Epithelial cell of alveolus of lung (primary cell): ENCODE measurements at places on chromosomes 2 and 18. TPM values are rescaled to one million over a fixed set of nuclear protein-coding genes. Genes with fewer than 3 reads are reported as not detected.

The TAF4B gene
- total RNA-seq, result 3.0 and 4.7 TPM in 2 replicates

The RAB6C gene
- total RNA-seq, result under 0.01 TPM in 1 of 2 replicates, not detected in the other

The MYO1B gene
- total RNA-seq, result 46.2 and 72.1 TPM in 2 replicates

The ANKRD53 gene
- 1.3 and 1.4 TPM in 2 replicates for total RNA-seq

The ELOA2 gene
- total RNA-seq, result not detected in 2 replicates

The RESP18 gene
- not detected in 2 replicates for total RNA-seq

The TCF7L1 gene
- total RNA-seq, result 0.78 and 1.4 TPM in 2 replicates

The ABHD1 gene
- not detected in 2 replicates for total RNA-seq

The FBXO41 gene
- total RNA-seq, result 2.5 and 3.0 TPM in 2 replicates

The DSC3 gene
- total RNA-seq, result 1.4 and 2.5 TPM in 2 replicates

The CABYR gene
- total RNA-seq, result 0.88 and 6.9 TPM in 2 replicates

The EN1 gene
- total RNA-seq, result 0.32 and 0.39 TPM in 2 replicates

The GALNT14 gene
- total RNA-seq, result 0.56 and 3.4 TPM in 2 replicates

The TUBA4B gene
- not detected in 2 replicates for total RNA-seq

The FSHR gene
- not detected in 2 replicates for total RNA-seq

The CPLX4 gene
- total RNA-seq, result not detected in 2 replicates

The NYAP2 gene
- total RNA-seq, result under 0.01 TPM in 1 of 2 replicates, not detected in the other

The EPB41L3 gene
- 19.7 and 44.6 TPM in 2 replicates for total RNA-seq

The ACTG2 gene
- 3.5 and 53.9 TPM in 2 replicates for total RNA-seq

The DTNA gene
- total RNA-seq, result 6.6 and 10.2 TPM in 2 replicates

The TACR1 gene
- total RNA-seq, result not detected in 2 replicates

The GCG gene
- total RNA-seq, result not detected in 2 replicates

The LRPPRC gene
- 32.6 and 45.0 TPM in 2 replicates for total RNA-seq

The CYRIA gene
- total RNA-seq, result 1.9 and 3.1 TPM in 2 replicates

The ALPP gene
- total RNA-seq, result not detected in 2 replicates
